Activated CD4-positive, alpha-beta T cell treated with anti-CD3 and anti-CD28 coated beads, Interleukin-2, amount 10 ng/mL, durations not matched to agents 24 days and 14 days (primary cell): ENCODE measurements at places on chromosomes 11 and 22. TPM values are rescaled to one million over a fixed set of nuclear protein-coding genes. Genes with fewer than 3 reads are reported as not detected.

- DNase-seq, result no peak
Measured at GRCh38 chr11:8061555-8062428, 19.2 kb upstream of the TUB start.

OR6T1 gene
- not detected in 2 replicates for total RNA-seq

GRK3 gene
- 30.1 and 31.4 TPM in 2 replicates for total RNA-seq

SLC22A9 gene
- not detected in 2 replicates for total RNA-seq

KCNE3 gene
- total RNA-seq, result not detected in 2 replicates

TMEM151A gene
- not detected in 2 replicates for total RNA-seq

GRCh38 chr22:48226026-48227013 lies 1463.9 kb downstream of the TBC1D22A start:
- no peak for DNase-seq

GRCh38 chr11:10400856-10401255 lies 54.2 kb upstream of the AMPD3 start:
- peak; percentile 37 for DNase-seq

CSF2RB gene
- total RNA-seq, result 5.0 and 5.2 TPM in 2 replicates

DNA sequence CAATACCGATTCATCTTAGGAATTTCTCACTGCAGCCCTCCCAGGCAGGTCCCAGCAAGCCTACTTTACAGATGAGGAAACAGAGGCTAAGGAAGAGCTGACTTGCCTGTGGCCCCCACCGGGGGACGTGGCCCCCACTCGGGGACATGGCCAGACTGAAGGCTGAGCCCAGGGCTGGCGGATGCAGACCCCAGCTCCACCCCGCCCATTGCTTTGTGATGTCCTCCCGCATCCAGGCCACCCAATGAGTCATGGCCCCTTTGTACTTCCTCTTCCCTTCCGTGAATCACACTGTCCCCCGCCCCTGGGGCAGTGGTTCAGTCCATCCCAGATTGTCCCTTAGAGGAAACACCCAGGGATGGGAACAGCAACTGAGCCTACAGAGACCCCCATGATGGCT lies 116.0 kb upstream of the ANO1 start:
- no peak for DNase-seq

SPON1 gene
- total RNA-seq, result 0.14 and 0.42 TPM in 2 replicates

GRCh38 chr11:32706985-32707741 lies 87.3 kb downstream of the CCDC73 start:
- no peak for DNase-seq

- no peak for DNase-seq
Measured at GRCh38 chr11:66685276-66686099, 7.8 kb upstream of the RBM4B start.

GRCh38 chr11:8785998-8786397 lies 103.4 kb downstream of the RPL27A start:
- DNase-seq, result no peak

GRCh38 chr11:10807493-10808234 lies 1.1 kb downstream of the EIF4G2 start:
- peak; percentile 83 for DNase-seq

- no peak for DNase-seq
Measured at GRCh38 chr11:61128947-61129638, 26.8 kb downstream of the CD5 start.

DNA sequence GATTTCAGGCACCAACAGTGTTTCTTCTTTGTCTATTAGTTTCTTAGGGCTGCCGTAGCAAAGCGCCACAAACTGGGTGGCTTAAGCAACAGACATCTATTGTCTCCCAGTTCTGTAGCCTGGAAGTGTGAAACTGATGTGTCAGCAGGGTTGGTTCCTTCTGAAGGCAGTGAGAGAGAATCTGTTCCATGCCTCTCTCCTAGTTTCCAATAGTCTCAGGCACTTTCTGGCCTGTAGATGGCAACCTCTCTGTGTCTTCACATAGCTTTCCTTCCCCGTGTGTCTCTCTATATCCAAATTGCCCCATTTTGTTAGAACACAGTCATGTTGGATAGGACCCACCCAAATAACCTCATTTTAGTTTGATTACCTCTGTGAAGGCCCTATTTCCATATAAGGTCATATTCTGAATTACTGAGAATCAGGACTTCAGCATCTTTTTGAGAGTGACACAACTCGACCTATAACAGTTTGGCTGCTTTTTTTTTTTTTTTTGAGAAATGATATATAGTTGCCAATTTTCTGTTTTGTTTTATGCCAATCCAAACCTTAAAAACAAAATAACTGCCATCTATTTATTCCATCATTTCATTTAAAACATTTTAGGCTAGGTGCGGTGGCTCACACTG lies 108.2 kb downstream of the SLC36A4 start:
- peak; percentile 60 for DNase-seq

GRCh38 chr11:113313601-113314000 lies 782 bp upstream of the TTC12 start:
- DNase-seq, result no peak

OR10A2 gene
- not detected in 2 replicates for total RNA-seq

HPS4 gene
- total RNA-seq, result 47.0 and 51.2 TPM in 2 replicates
